ENCODE measurements at places on chromosomes 4 and X. TPM values are rescaled to one million over a fixed set of nuclear protein-coding genes. Genes with fewer than 3 reads are reported as not detected.

Gene CTAG2
- total RNA-seq, result not detected

DNA sequence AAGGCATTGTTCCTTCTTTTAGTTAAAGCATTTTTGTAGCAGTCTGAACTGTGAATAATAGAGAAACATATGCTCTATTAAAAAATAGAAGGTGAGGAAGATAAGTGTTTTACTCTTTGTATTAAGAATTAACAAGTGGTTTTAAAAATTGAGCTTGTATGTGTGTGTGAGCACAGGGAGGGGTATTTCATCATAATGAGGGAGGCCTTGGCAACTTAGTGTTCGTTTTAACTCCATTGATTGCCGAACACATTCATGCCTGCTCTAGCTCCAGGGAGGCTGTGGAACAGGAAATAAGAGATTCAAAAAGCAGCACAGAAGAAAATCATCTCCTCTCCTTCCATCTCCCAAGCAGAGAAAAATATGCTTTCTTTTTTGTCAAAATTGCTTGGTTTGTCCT lies 14.8 kb downstream of the SHROOM3 start:
- H3K36me3 ChIP-seq, result no peaks in the 10 kb centered on the region
- no peak for DNase-seq
- H3K4me3 ChIP-seq, result no peak overlapping the region
- H3K27me3 ChIP-seq, result peaks cover 3% of the 10 kb centered on the region
- no peaks in the 10 kb centered on the region for H3K4me1 ChIP-seq
- no peak overlapping the region for H3K27ac ChIP-seq

GRCh38 chrX:119273420-119274192 lies 37.5 kb downstream of the PGRMC1 start:
- H3K27ac ChIP-seq, result no peak overlapping the region
- peak overlapping the region; percentile 38 for H3K4me3 ChIP-seq
- peak; percentile 17 for DNase-seq
- peaks cover 7% of the 10 kb centered on the region for H3K27me3 ChIP-seq
- peaks cover 14% of the 10 kb centered on the region for H3K4me1 ChIP-seq

Gene GRPR
- total RNA-seq, result 0.22 TPM

Gene PNMA6F
- total RNA-seq, result not detected

GRCh38 chr4:165096776-165097175 lies 15.9 kb downstream of the TMEM192 start:
- no peaks in the 10 kb centered on the region for H3K4me1 ChIP-seq
- no peak overlapping the region for H3K27ac ChIP-seq
- H3K27me3 ChIP-seq, result no peaks in the 10 kb centered on the region
- H3K36me3 ChIP-seq, result peaks cover 26% of the 10 kb centered on the region

GRCh38 chr4:13515268-13515667 lies 29.0 kb downstream of the NKX3-2 start:
- H3K27ac ChIP-seq, result no peak overlapping the region
- no peak overlapping the region for H3K4me3 ChIP-seq
- no peak for DNase-seq
- no peaks in the 10 kb centered on the region for H3K27me3 ChIP-seq

GRCh38 chrX:131894995-131895394 lies 128.1 kb upstream of the STK26 start:
- no peaks in the 10 kb centered on the region for H3K36me3 ChIP-seq
- H3K27ac ChIP-seq, result no peak overlapping the region
- H3K4me1 ChIP-seq, result no peaks in the 10 kb centered on the region
- no peak for DNase-seq
- no peak overlapping the region for H3K4me3 ChIP-seq

Gene CT45A1
- total RNA-seq, result not detected

DNA sequence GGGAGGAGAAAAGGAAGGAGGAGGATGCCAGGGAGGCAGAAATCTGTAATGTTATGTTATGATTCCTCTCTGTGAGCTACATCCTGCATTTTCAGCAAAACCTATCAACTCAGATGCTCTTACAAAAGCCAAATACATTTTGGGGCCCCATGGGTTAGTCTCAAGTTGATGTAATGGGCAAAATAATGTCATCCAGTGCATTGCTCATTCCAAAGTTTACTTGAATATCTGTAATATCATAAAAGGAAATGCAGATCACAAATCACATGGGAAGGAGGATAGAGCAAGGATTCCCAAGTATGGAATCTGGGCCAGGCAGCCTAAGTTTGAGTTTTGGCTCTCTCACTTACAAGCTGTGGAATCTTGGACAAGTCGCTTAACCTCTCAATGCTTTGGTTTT lies 74.9 kb upstream of the SOD3 start:
- no peaks in the 10 kb centered on the region for H3K4me1 ChIP-seq
- DNase-seq, result no peak
- no peaks in the 10 kb centered on the region for H3K36me3 ChIP-seq
- no peaks in the 10 kb centered on the region for H3K27me3 ChIP-seq

GRCh38 chr4:54449999-54450398 lies 207.8 kb upstream of the KIT start:
- H3K27ac ChIP-seq, result no peak overlapping the region
- no peak for DNase-seq
- peaks cover 2% of the 10 kb centered on the region for H3K27me3 ChIP-seq
- no peaks in the 10 kb centered on the region for H3K4me1 ChIP-seq

DNA sequence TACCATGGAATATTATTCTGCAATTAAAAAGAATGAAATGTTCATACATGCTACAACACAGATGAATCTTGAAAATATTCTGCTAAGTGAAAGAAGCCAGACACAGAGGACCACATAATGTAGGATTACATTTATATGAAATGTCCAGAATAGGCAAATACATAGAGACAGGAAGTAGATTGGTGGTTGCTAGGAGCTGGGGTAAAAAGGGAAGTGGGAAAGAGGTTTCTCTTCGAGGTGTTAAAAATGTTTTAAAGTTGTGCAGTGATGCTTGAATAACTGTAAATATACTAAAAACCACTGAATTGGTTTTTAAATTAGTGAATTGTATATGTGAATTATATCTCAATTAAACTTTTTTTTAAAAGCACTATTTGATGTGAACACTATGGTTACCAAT lies 3.6 kb upstream of the NXT2 start:
- no peak overlapping the region for H3K27ac ChIP-seq
- H3K36me3 ChIP-seq, result no peaks in the 10 kb centered on the region
- peaks cover 2% of the 10 kb centered on the region for H3K4me1 ChIP-seq
- peaks cover 3% of the 10 kb centered on the region for H3K27me3 ChIP-seq
- peak; percentile 9 for DNase-seq
- no peak overlapping the region for H3K4me3 ChIP-seq

Gene MAGEE1
- 12.4 TPM for total RNA-seq

Measured in CD4-positive, alpha-beta T cell (primary cell).